ENCODE measurements at places on chromosomes 5 and 9.

- DNase-seq: no peak
Observed at GRCh38 chr5:173664154-173664526, 47.7 kb upstream of the BOD1 start.

- no peak for DNase-seq
Observed at GRCh38 chr5:13932561-13932960, 11.9 kb downstream of the DNAH5 start.

- no peak for DNase-seq
Observed at GRCh38 chr5:112121258-112121657, 297.8 kb downstream of the EPB41L4A start.

GRCh38 chr9:85137696-85138095 is 468.2 kb downstream of the NTRK2 start:
- DNase-seq: no peak

DNA sequence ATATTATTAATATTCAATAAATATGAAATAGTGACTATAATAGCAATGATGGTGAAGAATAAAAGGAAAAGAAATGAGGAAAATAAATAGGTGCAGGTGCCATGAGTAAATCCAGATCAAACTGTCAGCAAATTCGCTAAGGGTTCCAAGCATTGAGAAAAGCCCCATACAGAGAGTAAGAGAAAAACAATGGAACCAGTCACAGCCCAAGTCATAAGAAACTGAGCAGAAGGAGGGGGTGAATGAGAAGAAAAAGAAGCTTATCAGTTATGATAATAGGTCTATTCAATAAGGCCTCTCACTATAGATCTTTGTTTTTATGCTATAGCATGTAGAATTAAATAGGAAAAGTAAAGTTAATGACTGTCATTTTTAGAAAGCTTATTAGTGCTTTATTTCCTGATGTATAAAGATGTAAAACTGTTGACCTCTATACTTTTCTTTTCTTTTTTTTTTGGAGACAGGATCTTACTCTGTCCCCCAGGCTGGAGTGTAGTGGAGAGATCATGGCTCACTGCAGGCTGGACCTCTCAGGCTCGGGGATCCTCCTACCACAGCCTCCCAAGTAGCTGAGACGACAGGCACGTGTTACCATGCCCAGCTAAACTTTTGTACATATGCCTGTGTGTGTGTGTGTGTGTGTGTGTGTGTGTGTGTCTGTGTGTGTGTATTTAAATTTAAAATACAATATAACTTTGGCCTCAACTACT is 72.4 kb downstream of the FYB1 start:
- DNase-seq: no peak

DNA sequence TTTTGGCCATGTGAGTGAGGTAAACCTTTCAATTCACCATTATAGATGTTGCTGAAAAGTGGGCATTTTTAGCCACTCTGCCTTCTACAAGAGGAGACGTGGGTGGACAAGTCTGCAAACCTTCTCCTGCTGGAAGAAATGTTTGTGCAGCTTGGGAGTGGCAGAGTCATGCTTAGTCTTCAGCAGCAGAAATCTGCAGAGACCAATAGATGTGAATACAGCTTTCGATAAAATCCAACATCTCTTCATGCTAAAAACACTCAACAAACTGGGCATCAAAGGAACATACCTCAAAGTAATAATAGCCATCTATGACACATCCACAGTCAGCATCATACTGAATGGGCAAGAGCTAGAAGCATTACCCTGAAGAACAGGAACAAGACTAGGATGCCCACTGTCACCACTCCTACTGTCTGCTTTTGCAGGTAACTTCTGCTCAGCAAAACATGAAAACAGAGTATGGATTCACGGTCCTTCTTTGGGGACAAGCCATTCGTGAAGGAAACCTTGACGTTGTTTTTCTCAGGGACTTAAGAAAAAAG is 91.3 kb downstream of the RALGPS1 start:
- no peak for DNase-seq
